ENCODE measurements at places on chromosomes 1 and 21.

- DNase-seq: peak; percentile 54
These were observed 37.9 kb upstream of the MPZL1 start for GRCh38 chr1:167683641-167684502.

DNA sequence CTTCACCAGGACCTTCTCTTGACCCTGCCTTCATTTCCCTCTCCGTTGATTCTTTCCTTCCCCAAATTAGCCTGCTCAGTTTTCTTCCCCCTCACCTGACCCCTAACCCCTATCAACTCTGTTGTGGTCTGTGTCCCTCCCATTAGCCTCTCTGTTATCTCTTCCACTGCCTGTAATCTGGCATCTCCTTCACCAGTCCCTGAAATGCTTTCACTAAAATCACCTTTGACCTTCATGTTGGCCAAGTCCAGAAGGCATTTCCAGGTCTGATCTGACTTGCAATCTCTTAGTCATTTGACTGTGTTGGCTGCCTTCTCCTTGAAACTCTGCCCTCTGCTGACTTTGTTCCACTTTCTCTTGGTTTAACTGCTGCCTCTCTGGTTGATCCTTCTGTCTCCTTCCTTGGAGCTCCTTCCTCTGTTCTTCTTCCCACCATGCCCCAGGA, 28.2 kb downstream of the ATP8B2 start:
- DNase-seq: no peak

- peak; percentile 22 for DNase-seq
These were observed 96.6 kb upstream of the ERRFI1 start for GRCh38 chr1:8122477-8123407.

DNA sequence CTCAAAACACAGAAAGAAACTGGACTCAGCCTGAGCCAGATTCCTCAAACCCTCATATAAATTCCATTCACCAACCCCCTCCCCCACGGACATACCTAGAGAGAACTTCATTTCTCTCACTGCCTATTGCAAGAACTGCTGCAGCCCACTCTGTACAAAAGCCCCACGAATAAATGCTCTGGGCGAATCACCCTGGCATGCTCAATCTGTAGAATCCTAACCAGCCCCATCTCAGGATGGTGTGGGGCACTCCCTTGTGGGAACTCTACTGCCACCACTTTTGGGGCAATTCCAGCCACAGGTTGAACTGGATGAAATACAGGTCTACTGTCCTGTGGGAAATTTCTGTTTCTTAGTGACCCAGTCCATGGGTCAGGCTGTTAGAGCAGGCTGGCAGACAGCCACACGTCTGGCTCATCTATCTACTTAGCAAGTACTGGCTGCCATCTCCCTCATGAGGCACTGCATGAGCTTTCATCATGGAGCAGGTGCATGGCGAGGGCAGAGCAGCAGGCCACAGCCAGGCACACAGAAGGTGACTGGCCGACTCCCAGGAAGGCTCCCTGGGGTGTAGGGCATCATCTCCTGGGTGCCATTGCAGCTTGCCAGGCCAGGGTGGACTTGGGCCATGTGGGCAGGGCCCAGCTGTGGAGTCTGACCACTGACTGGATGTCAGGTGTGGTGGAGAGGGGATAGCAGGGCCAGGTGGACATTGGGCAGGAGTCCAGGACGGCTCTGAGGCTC, 1.6 kb upstream of the C1orf35 start:
- no peak for DNase-seq

DNA sequence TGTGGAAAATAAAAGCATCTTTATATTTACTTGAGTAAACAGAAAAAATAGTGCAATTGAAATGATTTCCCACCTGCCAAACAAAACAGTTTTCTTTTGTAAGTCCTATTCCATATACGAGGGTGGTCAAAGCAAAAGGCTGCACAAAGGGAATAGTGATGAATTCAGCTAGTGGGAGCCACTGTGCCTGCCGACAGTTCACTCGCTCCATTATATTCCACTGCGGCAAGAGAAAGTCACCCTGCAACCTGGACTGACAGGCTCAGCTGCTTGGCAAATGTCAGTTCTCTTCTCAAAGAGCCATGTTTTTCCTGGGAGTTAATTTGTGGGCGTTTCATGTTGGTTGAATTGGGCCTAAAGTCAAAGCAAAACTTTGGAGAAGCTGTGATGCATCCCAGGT, 145.4 kb downstream of the LMO4 start:
- no peak for DNase-seq

DNA sequence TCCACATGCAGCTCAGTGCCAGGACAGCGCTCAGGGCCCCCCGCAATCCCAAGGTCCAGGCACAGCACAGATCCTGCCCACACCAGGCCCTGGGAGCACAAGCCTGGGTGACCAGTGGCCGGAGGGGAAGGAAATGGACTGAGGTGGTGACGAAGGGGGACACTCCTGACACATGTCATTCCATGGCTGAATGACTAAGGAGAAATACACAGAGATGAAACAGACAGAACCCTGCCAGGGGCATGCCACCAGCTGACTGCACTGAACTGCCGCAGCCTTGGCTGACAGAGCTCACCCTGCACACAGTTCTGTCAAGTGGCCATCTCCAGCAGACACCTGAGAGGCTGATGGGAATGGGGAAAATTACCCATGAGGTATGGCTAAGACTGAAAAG, 56.1 kb downstream of the HSF2BP start:
- no peak for DNase-seq

DNA sequence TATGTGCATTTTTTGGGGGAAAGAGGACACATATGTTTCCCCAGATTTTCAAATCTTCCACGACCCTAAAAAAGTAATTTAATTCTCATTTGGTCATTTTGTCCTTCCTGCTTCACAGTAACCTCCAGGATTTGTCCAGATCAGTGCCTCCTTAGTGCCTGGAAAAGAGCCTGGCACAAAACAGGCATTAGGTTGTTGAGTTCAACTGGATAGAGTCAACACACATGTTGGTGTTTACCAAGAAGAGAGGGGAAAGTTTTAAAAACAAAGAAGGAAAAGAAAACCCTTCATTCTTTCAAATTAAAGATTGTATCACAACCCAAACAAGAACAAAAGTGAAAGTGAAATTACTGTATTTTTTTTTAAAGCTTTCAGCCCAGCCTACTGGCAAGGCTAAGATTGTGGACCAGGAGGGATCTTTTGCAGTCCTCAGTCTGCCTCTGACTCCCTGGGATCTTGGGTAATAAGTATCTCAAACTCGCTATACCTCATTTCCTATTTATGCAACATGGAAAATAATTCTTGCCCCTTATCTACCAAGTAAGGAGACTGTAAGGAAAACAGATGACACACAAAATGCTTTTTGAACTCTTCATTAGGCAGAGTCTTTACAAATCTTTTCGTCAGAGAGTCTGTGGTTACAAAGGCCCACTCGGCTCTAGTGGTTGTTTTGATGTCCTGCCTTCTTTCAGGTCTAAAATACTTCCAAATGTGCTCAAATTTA, 57.8 kb downstream of the ZNF281 start:
- DNase-seq: peak; percentile 67

DNA sequence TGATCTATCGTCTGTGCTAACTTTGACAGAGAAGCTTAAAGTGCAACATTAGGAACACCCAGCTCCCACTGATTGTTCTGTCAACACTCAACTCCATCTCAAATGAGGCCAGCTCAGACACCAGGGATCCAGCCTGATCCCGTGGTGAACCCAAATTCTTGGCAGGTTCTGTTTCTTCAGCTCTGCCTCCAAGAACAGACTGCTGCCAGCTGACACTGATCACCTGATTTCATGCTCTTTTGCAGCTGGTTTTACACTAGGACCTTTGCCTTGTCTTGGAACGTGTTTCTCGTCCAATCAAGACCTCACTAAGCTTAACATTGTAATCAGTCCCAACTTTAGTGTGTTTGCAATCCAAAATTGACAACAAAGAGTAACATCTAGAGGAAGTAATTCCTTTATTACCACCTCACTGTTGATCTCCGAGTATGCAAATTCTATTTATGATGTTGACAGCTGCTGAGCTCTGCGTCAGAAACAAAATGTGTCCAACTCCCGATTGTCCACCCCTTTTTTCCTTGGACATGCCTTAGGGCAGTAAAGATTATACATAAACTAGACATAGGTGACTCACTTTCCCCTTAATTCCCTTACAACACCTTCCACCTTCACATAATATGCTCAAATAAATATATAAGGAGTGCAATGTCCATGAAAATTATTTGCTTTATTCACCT, 1.6 kb upstream of the HYI start:
- DNase-seq: no peak

DNA sequence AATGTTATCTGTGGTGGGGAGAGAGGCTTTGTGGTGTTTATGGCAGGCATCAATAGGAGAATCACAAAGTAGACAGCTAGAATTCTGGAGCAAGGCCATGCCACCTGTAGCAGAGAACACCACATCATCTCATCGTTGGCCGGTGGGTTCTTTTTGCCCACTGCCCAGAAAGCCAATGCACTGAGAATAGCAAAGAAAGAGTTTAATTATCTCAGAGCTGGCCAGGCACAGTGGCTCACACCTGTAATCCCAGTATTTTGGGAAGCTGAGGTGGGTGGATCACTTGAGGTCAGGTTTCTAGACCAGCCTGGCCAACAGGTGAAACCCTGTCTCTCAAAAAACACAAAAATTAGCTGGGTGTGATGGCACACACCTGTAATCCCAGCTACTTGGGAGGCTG, 99.2 kb upstream of the COG2 start:
- DNase-seq: no peak

GRCh38 chr1:201914456-201915235, 25.9 kb downstream of the SHISA4 start:
- DNase-seq: no peak

- DNase-seq: no peak
These were observed 341.8 kb downstream of the USH2A start for GRCh38 chr1:216081445-216081844.

DNA sequence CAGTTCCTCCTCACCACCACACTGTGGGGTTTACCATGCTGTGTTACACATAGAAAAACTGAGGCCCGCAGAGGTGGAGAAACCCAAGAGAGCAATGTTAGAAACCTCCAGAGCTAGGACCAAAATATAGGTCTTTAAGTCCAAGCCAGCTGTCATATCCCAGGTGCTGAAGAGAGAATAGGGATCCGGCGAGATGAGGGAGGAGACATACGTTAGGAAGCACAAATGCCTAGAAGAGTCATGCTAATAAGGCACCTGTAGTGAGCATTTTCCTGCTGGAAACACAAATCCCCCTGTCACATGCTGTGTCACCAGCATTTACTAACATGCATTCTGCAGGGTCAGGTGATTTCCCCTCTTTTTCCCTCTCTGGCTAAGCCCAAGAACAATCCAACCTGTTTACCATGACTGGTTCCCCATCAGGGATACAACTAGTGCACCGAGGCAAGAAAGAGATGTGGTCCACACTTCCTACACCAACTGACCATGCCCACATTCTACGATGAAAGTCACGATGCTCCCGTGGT, 168.6 kb upstream of the CAMK1G start:
- no peak for DNase-seq

- peak; percentile 15 for DNase-seq
These were observed 6.2 kb downstream of the PPT1 start for GRCh38 chr1:40090652-40091355.

DNA sequence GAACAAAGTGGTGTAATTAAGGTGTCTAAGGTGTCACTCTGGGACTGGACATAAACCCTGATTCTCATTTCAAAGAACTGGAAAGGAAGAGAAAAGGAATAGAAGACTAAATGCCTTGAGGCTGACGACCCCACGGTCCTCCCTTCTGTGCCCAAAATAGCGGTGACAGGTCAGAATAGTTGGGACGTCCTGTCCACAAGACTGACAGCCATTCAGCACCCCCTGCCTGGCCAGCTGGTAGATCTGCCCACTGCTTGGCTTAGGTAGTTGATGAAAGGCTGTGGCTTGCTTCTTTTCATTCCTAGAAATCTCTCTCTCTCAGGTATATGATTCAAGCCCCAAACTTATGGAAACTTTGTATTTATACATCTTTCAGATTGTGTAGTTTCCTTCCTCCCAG, 26.4 kb upstream of the CREG1 start:
- no peak for DNase-seq

- no peak for DNase-seq
These were observed 330.6 kb downstream of the DSCAM start for GRCh38 chr21:40516335-40516734.

DNA sequence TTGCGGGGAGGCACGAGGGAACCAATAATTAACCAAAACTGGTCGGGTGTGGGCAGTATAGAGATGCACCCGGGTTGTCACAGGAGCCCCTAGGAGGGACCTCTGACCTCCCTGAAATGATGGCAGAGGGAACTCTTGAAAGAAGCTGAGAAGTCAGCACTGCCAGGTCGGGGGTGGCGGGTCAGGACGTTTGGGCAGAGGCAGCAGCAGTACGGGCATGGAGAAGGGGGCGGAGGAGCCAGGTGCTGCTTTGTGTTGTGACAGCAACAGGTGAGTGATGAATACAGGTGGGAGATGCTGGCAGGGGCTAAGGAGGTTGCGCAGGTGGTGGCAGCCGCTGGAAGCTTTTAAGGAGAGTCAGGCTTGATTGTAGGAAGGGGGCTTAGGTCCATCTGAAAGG, 11.7 kb downstream of the TNFRSF1B start:
- no peak for DNase-seq

DNA sequence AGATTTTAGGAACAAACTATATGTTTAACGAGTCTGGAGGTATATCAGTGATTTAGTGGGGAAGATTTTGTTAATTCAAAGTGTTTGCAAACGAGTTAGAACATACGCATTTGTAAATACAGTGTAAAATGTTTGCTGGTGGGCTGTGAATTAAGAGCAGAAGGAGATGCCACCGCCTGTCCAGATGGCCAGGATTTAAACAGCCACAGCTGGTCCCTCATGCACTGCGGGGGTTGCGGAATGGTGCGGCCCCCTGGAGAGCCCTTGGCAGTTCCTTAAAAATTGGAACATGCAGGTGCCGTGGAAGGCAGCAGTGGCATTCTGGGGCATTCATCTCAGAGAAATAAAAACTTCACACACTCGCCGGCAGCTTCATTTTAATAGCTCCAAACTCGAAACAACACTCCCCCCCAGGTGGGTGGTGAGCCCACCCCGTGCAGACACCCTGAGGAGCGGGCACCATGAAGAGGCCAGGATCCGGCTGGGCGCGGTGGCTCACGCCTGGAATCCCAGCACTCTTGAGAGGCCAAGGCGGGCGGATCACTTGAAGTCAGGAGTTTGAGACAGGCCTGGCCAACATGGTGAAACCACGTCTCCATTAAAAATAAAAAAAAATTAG, 3.5 kb upstream of the C1orf159 start:
- no peak for DNase-seq

GRCh38 chr1:180237869-180238476, 7.9 kb downstream of the LHX4 start:
- no peak for DNase-seq

GRCh38 chr1:150194381-150195031, 41.4 kb downstream of the ANP32E start:
- no peak for DNase-seq
